Effector memory CD4-positive, alpha-beta T cell (primary cell): ENCODE measurements at places on chromosomes 12 and 14.
A peak's percentile ranks its signal among the peaks of the same experiment; 100 is the strongest.

DNA sequence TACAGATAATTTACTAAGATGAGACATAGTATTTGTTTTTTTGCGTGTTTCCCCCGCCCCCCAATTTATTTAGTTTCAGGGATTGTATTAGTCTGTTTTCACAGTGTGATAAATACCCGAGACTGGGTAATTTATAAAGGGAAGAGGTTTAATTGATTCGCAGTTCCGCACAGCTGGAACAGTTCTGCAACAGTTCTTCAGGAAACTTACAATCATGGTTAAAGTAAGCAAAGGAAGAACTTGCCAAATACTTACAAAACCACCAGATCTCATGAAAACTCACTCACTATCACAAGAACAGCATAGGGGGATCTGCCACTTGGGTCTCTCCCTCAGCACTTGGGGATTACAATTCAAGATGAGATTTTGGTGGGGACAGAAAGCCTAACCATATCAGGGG, 48.9 kb downstream of the LRRIQ1 start:
- no peak for DNase-seq

DNA sequence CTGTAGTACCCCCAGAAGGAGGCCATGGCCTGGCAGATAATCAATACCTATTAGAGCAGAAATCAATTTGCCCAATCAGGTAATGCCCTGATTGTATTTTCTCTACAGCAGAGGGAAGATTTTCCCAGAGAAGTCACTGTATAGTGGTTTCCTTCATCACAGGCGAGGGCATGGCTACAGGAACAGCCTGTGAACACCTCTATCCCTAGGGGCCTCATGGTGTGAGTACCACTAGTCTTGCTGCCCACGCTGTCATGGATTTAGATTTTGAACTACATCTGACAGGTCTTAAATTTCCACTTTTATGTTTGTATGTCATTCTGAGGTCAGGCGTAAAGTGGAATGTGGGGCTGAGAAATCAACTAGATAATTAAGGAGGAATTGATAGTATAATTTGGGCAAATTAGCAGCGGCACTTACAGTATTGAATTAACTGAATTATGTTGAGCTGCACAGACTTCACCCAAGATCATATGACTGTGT, 42.4 kb upstream of the STXBP6 start:
- no peak for DNase-seq

DNA sequence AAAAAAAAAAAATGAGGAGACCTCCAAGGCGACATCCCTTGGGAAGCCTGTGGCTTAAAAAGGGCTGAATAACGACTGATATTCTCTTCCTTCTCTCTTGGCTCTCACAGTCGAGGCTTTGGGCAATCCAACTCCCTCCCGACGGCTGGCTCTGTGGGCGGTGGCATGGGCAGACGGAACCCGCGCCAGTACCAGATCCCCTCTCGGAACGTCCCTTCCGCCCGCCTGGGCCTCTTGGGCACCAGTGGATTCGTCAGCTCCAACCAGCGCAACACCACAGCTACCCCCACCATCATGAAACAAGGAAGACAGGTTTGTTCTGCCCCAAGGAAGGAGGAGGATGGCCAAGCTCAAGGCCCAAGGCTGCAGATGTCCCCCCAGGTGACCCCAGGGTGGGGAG, 127.8 kb downstream of the GCH1 start:
- no peak for DNase-seq

GRCh38 chr12:5514016-5514415, 82.1 kb downstream of the NTF3 start:
- no peak for DNase-seq

DNA sequence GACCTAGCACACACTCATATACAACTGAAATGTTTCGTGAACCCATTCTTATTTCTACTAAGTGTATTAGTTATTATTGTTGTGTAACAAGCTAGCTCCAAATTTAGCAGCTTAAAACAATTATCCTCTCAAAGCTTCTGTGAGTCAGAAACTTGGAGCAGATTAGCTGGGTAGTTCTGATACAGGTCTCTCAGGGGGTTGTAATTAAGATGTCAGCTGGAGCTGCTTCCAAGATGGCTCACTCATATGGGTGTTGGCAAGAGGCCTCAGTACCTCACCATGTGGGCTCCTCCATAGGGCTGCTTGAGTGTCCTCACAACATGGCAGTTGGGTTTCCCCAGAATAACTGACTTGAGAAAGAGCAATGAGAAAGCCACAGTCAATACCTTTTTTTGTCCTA, 9.8 kb downstream of the GPR135 start:
- no peak for DNase-seq

- DNase-seq: no peak
Observed at GRCh38 chr12:14664434-14665023, 31.9 kb downstream of the GUCY2C start.

GRCh38 chr12:96907671-96908422, 790 bp downstream of the NEDD1 start:
- DNase-seq: no peak

DNA sequence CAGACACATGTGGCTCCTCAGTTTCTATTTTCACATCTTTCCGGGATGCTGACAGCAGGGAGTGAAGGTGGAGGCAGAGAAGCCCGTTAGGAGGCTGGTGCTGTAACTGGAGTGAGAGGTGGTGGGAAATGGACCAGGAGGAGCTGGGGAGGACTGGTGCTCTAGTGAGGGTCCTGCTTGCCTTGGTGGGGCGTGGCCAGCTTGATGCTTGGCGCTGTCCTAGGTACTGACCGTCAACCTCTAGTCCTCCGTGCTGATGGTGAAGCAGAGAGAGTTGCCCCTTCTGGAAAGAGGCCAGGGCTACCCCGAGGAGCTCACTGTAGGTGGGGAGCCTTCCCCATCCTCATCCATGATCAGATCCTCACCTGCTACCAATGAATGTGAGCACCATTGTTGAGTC, 1.4 kb downstream of the TRMT61A start:
- no peak for DNase-seq

- DNase-seq: no peak
Observed at GRCh38 chr12:29543036-29543435, 45.5 kb upstream of the OVCH1 start.

- no peak for DNase-seq
Observed at GRCh38 chr12:11980115-11980514, 90.6 kb upstream of the BCL2L14 start.

DNA sequence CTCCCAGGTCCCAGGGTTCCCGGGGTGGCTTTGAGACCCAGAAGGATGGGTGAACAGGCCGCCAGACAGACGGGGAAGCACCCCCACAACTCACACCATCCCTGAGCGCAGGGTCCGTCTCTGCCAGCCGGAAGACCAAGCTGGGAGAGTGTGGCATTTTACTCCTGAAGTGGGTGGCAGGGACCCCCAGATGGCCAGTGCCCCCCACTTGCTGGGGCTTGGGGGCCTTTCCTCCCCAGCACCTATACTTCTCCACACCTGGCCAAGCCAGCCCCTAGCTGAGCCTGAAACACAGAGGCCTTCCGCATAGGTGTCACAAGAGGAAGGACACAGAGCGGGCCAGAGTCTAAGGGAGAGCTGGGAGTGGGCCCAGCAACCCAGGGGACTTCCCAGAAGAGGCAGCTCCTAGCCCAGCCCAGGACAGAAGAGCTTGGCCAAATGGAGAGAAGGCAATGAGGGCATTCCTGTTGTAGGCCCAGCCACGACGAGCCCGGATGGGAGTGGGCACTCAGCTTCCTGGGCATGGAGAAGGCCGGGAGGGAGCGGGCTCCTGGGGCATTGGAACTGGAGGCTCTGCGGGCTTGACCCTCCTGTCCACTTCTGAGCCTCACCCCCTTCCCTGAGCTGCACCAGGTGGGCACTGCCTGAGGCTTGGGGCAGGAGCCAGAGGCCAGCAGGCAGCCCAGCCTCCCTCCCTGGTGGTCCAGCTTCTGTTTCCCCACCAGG, 3.3 kb downstream of the AHNAK2 start:
- no peak for DNase-seq

GRCh38 chr14:45135156-45135555, 574 bp upstream of the FANCM start:
- DNase-seq: no peak

DNA sequence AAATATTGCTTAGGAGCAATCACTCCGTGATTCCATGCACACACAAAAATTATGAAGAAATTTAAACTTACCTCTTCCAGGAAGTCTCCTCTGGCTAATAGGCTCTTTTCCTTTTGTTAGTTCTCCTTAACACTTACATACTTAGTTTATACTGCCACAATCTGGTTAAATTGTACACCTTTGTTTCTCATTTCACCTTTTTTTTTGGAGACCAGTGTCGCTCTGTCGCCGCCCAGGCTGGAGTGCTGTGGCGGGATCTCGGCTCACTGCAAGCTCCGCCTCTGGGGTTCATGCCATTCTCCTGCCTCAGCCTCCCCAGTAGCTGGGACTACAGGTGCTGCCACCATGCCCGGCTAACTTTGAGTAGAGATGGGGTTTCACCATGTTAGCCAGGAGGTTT, 2.2 kb upstream of the ANKRD52 start:
- no peak for DNase-seq

- no peak for DNase-seq
Observed at GRCh38 chr12:111826316-111826715, 15.7 kb upstream of the MAPKAPK5 start.

GRCh38 chr12:117365049-117365616, 3.7 kb upstream of the NOS1 start:
- no peak for DNase-seq

- no peak for DNase-seq
Observed at GRCh38 chr12:129827866-129828384, 75.9 kb downstream of the TMEM132D start.

GRCh38 chr12:95262808-95263207, 45.2 kb downstream of the VEZT start:
- no peak for DNase-seq

DNA sequence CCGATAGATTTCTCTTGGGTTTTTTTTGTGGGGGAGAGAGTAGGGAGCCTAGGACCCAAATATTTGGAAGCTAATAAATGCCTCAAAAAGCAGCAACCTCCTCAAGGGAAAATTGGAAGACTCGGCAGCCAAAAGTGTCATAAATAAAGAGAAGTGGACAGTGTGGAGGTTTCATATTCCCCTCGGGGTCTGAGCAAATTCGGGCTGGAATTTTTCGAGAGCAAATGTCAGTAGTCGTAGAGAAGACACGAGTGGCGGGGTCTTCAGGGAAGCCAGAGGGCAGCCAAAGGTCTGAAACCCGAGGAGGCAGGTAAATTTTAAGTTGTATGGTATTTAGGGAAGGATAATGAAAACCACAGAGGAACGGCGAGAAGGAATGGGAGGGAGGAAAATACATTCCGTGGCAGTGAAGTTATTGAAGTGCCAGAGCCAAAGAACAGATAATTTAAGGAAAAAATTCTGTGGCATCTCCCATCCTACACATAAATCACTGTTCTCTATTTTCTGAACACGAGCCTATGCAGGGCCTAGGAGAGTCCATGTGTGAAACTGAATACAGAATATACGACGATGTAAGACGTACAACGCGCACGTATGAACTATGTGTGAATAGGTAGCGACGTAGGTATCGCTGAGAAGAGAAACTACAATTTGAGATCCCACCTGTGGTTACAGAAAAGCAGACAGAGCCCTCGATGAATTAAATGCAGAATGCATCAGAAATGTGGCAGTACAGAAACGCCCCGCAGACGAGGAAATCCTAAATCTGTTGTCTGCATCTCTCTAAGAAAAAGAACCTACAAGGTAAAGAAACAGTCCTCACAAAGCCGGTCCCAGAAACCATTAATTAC, 12.9 kb downstream of the BCL11B start:
- DNase-seq: peak; percentile 63

DNA sequence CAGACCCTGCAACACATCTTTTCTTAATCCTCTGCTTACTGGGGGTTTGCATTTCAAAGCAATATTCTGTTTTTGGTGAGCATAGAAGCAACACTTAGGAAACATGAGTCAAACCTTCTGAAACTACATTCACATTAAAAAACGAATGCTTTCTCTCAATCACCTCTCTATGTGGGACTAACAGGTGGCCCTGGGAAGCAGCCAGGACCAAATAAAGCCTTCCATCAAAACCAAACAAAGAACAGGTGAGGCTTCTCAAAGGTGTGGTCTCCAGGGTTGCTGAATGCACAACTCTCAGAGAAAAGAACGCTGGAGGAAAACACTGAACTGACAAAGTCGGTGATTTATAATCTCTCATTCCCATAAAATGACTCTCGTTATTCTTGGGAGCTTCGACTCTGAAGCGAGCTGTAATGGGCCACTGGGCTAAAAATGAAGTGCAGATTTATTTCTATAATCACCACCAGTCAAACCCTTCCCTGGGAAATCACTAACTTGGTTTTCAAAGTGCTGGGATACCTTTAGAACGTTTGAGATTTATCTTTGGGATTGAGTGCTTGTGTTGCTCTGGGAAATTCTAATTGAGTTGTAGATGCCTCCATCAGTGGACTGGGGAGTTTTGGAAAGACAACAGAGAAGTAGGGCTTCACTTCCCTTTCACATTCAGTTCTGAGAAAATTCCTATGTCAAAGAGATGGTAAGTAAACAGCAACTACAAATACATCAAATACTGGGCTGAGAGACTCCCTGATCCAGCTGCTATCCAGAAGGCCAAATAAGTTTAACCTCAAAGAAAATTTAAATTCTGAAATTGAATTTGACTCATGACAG, 262.0 kb upstream of the TMPO start:
- no peak for DNase-seq
